ENCODE measurements at places on chromosomes 3 and 15.

GRCh38 chr3:178137831-178138230 is 398.4 kb upstream of the KCNMB2 start:
- no peak for DNase-seq

- no peak for DNase-seq
Measured at GRCh38 chr15:28112101-28112760, 13.1 kb upstream of the OCA2 start.

- DNase-seq = no peak
Measured at GRCh38 chr3:53140847-53141845, 10.9 kb upstream of the RFT1 start.

DNA sequence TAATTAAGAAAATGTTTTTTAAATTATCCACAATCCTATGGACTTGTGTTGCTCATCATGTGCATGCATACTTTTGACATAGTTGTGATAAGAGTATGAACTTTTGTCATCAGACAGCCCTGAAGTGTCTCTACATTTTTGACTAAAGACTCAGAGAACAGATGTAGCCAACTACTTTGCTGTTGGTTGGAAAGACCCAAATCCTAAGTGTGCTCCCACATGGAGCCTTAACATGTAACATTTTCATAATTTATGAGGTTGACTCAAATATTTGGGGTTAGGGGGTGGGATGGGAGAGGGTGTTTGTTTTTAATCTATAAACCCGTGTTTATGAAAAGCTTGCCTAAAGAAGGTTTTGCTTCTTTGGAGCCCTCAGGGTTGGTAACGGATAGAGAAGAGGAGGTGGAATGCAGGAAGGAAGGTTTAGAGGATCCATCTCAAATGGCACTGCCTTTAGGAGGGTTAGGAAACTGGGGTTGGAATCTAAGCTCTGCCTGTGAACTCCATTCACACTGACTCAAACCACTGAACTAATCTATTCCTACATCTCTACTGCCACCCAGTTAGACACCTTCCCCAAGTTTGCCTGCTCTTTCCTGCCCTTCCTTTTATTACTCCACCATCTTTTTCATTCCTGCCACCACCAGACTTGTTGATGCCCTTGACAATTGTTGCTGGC is 3.7 kb downstream of the BOC start:
- no peak for DNase-seq

DNA sequence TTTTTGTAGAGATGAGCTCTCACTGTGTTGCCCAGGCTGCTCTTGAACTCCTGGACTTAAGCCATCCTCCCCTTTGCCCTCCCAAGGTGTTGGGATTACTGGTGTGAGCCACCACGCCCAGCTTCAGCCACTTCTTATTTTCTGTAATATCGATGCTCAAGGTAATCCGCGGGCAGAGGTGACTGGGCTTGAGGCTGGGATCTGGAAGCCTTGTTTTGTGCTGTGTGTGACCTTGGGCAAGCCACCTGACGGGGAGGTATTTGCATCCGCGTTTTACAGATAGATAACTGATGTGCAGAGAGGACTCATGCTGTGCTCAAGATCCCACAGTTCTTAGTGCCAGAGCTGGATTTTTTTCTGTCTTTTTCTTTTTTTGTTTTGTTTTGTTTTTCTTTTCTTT is 27.8 kb upstream of the SEMA4B start:
- no peak for DNase-seq

- DNase-seq = no peak
Measured at GRCh38 chr3:169112153-169112892, 551.2 kb downstream of the MECOM start.

DNA sequence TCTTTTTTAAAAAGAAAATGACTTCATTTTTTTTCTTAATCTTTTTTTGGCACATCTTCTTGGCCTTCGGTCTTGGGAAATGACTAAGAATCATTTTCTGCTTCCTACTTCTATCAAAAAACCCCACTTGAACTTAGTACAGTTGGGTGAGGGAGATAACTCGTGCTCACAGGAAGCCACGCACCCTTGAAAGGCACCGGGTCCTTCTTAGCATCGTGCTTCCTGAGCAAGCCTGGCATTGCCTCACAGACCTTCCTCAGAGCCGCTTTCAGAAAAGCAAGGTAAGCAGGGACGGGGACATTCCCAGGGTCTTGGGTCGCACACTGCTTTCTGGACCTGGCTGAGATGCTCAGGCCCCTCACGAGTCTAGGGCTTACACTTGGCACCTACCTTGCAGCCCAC is at the start of gene CCR4:
Gene CCR4 (plus strand): TSS at position 235 of the 402 bp plus-strand sequence. CDS start 1,779 bp downstream, outside the sequence.
- no peak for DNase-seq

- DNase-seq = no peak
Measured at GRCh38 chr15:76234337-76234889, 76.9 kb downstream of the ETFA start.

DNA sequence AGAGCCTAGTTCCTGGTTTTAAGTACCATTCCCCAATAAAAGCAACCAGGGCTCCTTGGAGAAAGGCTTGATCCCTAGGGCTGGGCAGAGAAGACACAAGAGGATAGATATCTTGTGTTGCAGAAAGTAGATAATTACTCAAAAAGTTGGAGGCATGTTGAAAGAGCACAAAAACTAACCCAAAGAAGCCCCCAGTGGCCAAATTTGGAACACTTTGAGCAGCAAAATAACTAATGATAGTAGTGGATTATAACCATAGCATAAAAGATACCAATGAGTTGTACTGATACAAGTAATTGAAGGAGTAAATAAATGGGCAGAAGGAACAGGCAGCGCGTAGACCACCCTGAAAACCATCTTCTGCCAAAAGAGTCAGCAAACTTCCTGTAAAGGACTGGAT is 12.0 kb downstream of the EXOSC7 start:
- DNase-seq = no peak

DNA sequence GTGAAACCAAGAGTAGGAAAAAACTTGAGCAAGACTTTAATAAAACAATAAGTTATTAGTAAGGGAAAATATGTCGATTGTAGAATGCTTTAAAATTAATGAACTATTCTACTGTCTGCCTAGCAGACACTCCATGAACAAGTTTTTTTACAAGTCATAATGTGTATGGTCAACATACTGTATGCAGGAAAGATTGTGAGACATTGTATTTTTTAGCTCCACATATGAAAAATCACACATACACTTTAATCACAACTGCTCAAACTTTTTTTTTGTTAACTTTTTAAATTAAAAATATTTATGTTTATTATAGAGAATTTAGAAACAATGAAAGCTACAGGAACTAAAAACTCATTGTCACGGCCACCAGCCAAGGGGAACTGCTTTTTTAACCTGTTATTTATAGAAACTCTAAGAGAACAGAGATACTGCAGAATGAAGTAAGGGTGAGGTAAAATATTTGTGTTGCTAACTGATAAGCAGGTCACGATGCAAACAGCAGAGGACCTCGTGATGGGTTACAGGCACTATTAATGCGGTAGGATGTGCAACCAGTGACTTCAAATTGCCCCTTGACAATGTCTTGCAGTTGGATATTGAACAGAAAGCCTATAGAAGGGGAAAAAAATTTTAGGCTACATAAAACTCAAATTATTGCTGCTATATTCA is 53.0 kb downstream of the THSD4 start:
- no peak for DNase-seq

All from left hindlimb (tissue), 1 donor.